Effector memory CD4-positive, alpha-beta T cell (primary cell): ENCODE measurements at places on chromosomes 2 and 18.

DNA sequence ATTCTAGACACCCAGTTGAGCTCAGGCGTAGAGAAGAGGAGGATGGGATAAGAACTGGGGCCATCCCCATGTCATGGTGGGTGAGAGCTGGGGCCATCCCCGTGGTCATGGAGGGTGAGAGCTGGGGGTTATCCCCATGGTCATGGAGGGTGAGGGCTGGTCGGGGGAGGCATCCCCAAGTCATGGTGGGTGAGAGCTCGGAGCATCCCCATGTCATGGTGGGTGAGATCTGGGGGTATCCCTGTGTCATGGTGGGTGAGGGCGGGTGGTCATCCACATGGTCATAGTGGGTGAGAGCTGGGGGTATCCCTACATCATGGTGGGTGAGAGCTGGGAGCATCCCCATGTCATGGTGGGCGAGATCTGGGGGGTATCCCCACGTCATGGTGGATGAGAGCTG is 52.5 kb downstream of the IL1RL2 start:
- DNase-seq, result no peak

DNA sequence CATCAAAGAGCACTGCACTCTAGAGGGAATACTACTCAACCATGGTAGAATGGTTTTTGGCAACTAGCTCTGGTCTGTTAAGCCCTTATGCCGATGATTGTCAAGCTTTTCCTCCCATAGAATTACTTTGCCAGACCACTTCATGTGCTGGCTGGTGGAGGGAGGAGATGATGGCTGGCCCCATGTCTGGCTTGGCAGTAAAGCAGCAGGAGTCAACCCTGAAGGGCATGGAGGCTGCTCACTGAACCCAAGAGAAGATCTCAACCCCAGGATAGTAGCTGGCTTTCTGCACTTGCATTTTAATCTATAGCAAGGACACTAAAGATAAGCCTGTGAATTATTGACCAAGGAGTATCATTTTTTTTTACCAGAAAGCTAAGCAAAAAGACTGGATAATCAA is 309.9 kb downstream of the PIEZO2 start:
- DNase-seq, result no peak

- DNase-seq, result no peak
Measured at GRCh38 chr2:62284980-62285379, 89.1 kb downstream of the B3GNT2 start.

DNA sequence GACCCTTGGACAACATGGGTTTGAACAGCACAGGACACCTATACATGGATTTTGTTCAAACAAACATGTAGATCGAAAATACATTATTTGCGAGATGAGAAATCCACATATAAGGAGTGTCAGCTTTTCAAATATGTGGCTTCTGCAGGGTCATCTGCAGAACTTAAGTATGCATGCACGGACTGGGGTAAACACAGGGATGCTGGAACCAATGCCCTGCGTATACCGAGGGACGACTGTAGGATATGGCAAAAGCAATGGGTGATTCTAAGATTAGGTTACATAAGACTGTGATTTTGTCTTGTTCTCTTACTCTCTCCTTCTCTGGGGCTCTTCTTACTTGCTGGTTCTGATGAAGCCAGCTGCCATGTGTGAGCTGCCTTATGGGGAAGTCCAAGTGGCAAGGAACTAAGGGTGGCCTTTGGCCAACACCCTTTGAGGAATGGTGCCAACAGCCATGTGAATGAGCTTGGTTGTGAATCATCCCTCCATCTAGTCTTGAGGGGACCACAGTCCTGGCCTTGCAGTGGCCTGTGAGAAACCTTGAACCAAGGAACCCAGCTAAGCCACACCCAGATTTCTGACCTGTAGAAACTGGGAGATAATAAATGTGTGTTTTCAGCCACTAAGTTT is 66.5 kb downstream of the EVA1A start:
- DNase-seq, result no peak

DNA sequence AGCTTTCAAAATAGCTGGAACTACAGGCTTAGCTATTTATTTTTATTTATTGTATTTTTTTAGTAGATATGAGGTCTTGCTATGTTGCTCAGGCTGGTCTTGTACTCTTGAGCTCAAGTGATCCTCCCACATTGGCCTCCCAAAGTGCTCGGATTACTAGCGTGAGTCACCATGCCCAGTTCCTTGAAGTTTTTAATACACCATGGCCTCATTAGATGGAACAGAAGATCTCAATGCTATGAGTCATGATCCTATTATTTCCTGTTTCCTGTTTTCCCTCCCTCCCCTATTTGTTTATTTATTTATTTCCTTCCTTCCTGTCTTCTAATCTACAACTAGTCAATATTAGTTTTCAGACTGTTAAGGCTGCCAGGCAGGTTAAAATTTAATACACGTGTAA is 309.0 kb downstream of the CMPK2 start:
- no peak for DNase-seq

GRCh38 chr2:25000503-25001324 is 29.0 kb upstream of the DNAJC27 start:
- no peak for DNase-seq

GRCh38 chr18:13284330-13285027 is 65.9 kb downstream of the LDLRAD4 start:
- DNase-seq, result no peak

- no peak for DNase-seq
Measured at GRCh38 chr2:227106845-227107759, 56.9 kb downstream of the COL4A4 start.

- DNase-seq, result no peak
Measured at GRCh38 chr18:79534356-79534755, 138.6 kb downstream of the NFATC1 start.

GRCh38 chr18:24199372-24199962 is 60.6 kb downstream of the CABYR start:
- DNase-seq, result no peak

- DNase-seq, result no peak
Measured at GRCh38 chr2:159613091-159613490, 3.3 kb downstream of the BAZ2B start.

DNA sequence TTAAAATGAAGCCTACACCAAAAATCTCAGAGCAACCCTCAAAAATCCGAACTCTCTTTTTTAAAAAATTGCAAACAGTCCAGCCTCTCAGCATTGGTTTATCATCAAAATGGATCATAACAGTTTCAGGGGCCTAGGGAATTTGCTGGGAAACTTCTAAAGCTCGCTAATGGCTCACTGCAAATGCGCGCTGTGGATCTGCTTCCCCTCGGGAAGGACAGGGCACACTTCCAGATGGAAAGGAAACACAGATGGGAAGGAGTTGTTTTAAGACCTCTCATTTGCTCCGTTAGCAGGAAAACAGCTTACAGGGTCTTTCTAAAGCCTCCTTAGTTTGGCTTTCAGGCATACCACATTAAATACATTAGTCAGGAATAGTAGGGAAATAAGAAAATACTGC is 27.2 kb downstream of the FECH start:
- DNase-seq, result no peak

DNA sequence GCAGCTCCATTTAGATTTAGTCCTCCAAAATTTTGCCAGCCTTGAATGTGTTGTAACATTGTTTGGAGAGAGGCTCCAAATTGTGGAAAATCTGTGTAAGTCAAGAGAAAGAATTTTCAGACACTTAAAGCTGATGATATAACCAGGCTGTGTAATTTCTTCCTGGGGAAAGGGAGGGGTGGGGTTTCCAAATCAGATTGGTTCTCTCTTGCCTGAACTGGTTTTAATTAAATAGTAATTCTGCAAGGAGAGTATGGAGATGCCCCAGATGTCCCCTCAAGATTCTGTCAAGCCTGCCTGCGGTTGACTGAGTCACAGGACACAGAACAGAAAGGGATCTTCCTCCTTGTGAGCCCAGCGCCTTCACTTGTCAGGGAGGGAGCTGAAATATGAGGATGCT is 54.5 kb downstream of the C18orf63 start:
- no peak for DNase-seq
